ENCODE measurements at places on chromosomes 7 and 10. TPM values are rescaled to one million over a fixed set of nuclear protein-coding genes. Genes with fewer than 3 reads are reported as not detected.
A peak's percentile ranks its signal among the peaks of the same experiment; 100 is the strongest.

The SYNPO2L gene
- 173 TPM for total RNA-seq

The GIMAP4 gene
- total RNA-seq: 14.2 TPM

The SMNDC1 gene
- total RNA-seq: 24.4 TPM

The TMEM196 gene
- not detected for total RNA-seq

DNA sequence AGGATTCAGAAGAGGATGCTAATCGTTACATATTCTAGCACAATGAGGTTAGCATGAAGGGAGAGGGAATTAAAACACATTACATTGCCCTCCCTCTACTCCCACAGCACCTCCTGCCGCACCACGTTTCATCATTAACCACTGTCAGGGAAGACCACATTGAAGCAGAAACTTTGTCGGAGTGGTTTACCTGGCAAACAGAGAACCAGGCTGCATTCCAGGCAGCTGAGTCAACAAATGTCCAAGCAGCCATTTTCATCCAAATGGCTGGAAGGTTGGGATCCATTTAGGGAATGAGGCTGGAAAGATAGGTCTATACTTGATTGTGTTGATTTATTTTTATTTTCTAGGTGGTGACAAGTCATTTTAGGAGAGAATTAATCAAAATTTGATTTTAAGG is 273.6 kb downstream of the DYNC1I1 start:
- no peak overlapping the region for H3K27ac ChIP-seq
- H3K27me3 ChIP-seq: no peaks in the 10 kb centered on the region
- H3K4me3 ChIP-seq: no peak overlapping the region
- H3K4me1 ChIP-seq: no peaks in the 10 kb centered on the region
- H3K36me3 ChIP-seq: no peaks in the 10 kb centered on the region
- DNase-seq: no peak

DNA sequence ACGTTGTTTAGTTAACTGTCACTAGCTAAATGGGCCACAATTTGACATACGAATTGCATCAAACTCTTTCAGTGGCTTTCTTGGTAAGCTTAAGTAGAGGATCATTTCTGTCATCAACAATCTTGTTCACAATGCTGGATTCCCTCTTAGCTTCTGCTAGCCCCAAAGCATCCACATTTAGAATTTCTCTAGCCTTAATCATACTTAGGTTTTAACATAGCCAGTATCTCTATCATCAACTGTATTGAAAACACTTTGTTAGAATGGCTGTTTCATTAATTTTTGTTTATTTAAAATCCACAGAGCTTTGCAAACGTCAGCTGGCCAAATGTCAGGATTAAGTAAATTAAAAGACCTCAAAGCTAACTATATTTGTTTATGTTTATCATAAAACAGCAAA is 41.1 kb downstream of the ABRAXAS2 start:
- H3K4me3 ChIP-seq: no peak overlapping the region
- no peak overlapping the region for H3K27ac ChIP-seq
- H3K36me3 ChIP-seq: peaks cover 1% of the 10 kb centered on the region
- H3K4me1 ChIP-seq: no peaks in the 10 kb centered on the region

- H3K4me1 ChIP-seq: no peaks in the 10 kb centered on the region
- no peak overlapping the region for H3K27ac ChIP-seq
- H3K27me3 ChIP-seq: no peaks in the 10 kb centered on the region
- no peak overlapping the region for H3K4me3 ChIP-seq
- H3K36me3 ChIP-seq: no peaks in the 10 kb centered on the region
These were observed 519.0 kb downstream of the PCDH15 start for GRCh38 chr10:54282012-54282411.

GRCh38 chr7:136652635-136653370 is 215.6 kb upstream of the CHRM2 start:
- H3K27me3 ChIP-seq: no peaks in the 10 kb centered on the region
- no peak overlapping the region for H3K4me3 ChIP-seq
- no peaks in the 10 kb centered on the region for H3K36me3 ChIP-seq
- no peak for DNase-seq
- H3K27ac ChIP-seq: no peak overlapping the region

DNA sequence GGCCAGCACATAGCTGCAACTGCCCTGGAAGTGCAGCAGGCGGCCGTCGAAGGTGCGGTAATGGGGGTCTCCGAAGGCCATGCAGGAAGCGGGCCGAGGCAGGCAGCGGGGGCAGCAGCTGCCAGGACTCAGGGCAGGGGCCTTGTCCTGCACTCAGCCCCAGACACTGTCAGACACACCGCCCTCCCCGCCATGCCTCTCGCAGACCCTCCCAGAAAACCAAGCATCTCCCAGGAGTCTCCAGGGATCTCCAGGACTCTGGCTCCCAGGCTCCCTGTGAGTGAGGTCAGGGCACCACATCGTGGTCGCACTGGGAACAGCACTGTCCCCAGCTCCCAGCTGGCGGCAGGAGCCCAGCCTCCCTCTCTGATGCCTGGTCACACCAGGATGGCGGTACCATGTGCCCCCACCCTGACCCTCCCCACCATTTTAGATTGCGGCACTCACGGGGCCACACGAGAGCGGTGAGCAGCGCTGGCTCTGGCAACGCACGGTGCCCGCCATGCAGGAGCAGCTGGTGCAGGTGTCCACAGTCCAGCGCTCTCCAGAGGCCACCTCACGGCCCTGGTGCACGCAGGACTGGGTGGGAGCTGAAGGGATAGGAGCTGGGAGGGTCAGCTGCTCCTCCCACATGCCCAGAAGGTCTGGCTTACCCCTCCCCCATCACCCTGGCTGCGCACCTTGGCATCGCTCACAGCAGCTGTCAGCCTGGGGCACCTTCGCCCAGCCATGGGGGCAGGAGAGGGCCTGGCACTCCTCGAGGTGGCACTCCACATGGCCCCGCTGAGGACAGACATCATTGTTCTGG is 17.5 kb downstream of the ATP6V1F start:
- no peak overlapping the region for H3K27ac ChIP-seq
- no peaks in the 10 kb centered on the region for H3K36me3 ChIP-seq
- peak overlapping the region; percentile 4 for H3K4me3 ChIP-seq
- no peaks in the 10 kb centered on the region for H3K27me3 ChIP-seq
- H3K4me1 ChIP-seq: peaks cover 12% of the 10 kb centered on the region

DNA sequence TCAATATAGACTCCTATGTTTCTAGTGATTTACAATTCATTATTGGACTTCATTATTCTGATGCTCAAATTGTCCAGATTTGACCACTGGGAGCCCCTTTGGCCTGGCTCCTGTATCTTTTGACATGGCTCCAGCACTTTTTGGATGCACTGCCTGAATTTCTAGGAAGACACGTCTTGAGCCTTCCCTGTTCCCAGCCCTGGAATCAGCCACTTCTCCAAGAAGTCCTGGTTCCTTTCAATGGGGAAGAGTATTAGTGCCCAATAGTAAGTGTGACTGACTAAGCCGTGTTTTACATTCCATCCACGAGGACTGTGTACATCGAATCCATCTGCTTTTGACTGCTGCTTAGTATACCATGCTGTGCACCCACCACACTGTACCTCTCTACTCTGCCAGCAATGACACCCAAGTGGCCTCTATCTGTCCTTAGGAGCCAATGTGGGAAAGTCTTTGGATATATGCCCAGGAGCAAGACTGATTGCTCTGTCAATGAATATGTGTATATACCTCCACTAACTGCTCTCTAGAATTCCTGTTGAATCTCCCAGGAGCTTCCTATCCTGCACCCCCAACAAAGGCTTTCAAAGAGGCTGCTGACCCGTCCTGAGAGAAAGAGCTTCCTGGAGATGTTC is 23.2 kb upstream of the NPFFR1 start:
- no peak for DNase-seq
- H3K27ac ChIP-seq: no peak overlapping the region
- no peaks in the 10 kb centered on the region for H3K27me3 ChIP-seq
- H3K36me3 ChIP-seq: no peaks in the 10 kb centered on the region
- H3K4me1 ChIP-seq: no peaks in the 10 kb centered on the region

- no peaks in the 10 kb centered on the region for H3K27me3 ChIP-seq
- no peaks in the 10 kb centered on the region for H3K36me3 ChIP-seq
- no peaks in the 10 kb centered on the region for H3K4me1 ChIP-seq
- DNase-seq: no peak
These were observed 98.5 kb downstream of the CABCOCO1 start for GRCh38 chr10:61760943-61761824.

GRCh38 chr10:125249948-125250347 is 89.6 kb upstream of the CTBP2 start:
- no peak overlapping the region for H3K27ac ChIP-seq
- no peaks in the 10 kb centered on the region for H3K4me1 ChIP-seq
- peaks cover 4% of the 10 kb centered on the region for H3K27me3 ChIP-seq
- no peak for DNase-seq
- H3K36me3 ChIP-seq: no peaks in the 10 kb centered on the region

GRCh38 chr10:71661060-71661622 is 58.4 kb downstream of the C10orf105 start:
- no peaks in the 10 kb centered on the region for H3K4me1 ChIP-seq
- H3K4me3 ChIP-seq: no peak overlapping the region
- DNase-seq: no peak
- H3K27ac ChIP-seq: no peak overlapping the region

DNA sequence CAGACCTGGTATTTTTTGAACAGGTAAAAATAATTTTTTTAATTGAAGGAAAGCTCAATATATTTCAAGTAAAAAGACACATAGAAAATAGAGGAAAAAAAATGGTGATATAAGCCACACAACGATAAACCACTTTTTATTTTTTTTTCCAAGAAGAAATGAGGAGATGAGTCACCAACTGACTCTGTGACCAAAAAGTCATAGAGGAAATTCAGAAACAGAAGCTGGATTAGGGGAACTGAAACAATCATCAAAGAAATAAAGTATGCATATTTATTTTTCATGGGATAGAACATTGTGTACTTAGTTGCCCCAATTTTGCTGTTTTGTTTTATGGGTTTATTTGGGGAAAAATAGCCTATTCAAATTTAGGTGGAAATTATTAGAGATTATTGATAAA is 176.8 kb upstream of the AGR3 start:
- no peaks in the 10 kb centered on the region for H3K36me3 ChIP-seq
- H3K27me3 ChIP-seq: no peaks in the 10 kb centered on the region
- no peak for DNase-seq
- no peak overlapping the region for H3K27ac ChIP-seq
